ENCODE measurements at places on chromosomes 2 and 18.

GRCh38 chr2:76851000-76851399, 671.2 kb downstream of the LRRTM4 start:
- peak; percentile 77 for DNase-seq

DNA sequence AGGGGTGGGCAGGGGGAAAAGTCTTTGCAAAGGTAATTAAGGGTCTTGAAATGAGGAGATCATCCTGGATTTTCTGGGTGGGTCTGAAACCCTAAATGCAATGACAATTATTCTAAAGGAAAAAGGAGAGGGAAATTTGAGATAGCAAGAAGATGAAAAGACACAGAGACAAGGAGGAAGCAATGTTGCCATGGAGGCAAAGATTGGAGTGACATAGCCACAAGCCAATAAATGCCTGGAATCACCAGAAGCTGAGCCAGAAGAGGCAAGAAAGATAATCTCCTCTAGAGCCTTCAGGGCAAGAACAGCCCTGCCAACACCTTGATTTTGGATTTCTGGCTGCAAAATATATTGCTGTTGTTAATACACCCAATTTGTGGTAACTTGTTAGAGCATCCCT, 1246.3 kb upstream of the PIK3C3 start:
- DNase-seq, result no peak

DNA sequence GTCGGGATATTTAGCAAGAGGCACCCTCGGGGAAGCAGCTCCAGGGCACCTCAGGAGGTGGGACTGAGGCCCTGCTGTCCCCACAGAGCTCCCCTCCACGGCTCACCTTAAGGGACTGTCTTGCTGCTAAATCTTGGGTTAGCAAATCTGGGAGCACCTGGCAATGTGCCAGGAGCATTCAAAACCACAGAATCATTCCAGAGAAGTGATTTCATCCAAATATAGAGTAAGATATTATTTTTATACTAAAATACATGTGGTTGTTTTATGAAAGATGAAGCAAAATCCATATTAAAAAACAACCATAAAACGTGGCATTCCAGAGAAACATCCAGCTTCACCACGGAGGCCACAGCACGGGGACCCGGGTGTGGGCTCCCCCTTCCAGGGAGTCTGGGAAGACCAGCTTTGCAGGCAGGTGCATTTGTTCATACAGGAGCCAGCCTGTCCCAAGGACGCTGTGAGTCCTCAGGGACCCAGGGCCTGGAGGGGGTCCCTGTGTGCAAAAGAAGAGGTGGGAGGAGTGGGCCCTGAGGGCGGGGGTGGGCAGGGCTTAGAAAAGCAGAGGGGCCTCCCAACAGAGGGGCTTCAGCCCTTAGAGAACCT, 16.3 kb downstream of the HS1BP3 start:
- no peak for DNase-seq

DNA sequence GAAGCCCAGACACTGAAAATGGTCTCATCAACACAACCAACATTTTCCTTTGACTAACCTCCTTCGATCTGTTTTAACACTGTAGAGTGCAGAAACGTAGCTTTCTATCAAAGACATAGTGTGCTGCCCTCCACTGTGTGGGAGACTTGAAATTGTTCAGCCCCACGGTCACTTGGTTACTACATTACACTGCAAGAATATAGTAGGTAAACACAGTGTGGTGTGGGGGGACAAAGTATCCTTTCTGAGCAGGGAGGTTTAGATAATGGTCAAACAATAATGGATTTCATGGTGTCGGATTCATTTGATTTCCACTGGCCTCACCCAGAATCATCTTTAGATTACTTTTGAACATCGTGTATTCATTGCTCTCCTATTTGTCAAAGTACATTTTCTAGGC, 181.0 kb downstream of the ERBB4 start:
- DNase-seq, result no peak

- no peak for DNase-seq
These were observed 253.2 kb upstream of the SP5 start for GRCh38 chr2:170461889-170462288.

DNA sequence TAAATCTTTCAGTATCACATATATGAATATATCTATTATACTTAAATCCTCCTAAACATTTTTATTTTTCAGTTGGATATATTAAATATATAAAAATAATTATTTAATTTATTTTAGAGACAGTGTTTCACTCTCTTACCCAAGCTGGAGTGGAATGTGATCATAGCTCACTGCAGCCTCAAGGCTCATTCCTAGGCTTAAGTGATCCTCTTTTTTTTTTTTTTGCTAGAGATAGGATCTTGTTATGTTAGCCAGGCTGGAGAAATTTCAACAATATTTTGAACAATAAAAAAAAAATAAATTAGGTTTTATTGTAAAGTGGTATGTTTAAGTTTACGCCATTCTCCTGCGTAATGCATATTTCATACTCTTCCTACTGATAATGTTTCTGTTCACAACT, 4.2 kb downstream of the SPAST start:
- no peak for DNase-seq

GRCh38 chr2:215431290-215431689, 4.6 kb downstream of the FN1 start:
- DNase-seq, result no peak

DNA sequence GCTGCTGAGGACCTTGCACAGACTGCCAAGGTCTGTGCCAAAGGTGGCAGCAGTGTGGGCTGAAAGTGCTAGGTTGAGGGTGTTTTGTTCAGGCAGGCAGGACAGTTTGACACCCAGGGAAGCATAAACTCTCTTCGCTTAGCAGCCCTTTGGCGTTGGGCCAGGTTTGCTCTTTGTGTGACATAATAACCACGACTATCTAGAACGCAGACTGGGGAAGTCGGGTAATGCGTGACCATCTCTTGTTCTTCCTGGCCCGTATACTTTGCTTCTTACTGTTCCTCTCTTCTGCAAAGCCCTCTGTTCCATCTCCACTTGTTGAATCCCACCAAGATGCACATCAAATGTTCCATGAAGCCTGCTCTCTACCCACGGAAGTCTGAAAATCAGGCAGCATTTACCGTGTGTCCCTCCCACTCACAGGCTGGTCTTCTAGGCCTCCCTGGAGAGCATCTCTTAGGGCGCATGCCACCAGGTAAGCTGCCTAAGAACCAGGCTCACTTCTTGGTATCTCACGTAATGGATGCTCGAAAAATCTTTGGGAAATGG, 96.7 kb upstream of the LMAN1 start:
- no peak for DNase-seq

- no peak for DNase-seq
These were observed 245.8 kb downstream of the EIPR1 start for GRCh38 chr2:3131636-3132326.

DNA sequence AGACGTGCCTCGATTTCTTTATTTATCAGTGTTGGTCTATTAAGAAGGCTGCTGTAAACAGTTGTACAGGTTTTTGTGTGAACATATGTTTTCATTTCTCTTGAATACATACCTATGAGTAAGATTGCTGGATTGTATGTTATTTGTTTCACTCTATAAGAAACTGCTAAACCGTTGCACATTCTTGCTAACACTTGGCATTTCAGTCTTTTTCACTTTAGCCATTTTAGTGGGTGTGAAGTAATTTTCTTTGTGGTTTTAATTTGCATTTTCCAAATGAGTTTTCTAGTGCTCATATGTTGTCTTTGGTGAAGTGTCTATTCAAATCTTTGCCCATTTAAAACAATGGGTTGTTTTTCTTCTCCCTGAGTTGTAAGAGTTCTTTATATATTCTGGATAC, 221.5 kb upstream of the SMAD7 start:
- DNase-seq, result no peak

DNA sequence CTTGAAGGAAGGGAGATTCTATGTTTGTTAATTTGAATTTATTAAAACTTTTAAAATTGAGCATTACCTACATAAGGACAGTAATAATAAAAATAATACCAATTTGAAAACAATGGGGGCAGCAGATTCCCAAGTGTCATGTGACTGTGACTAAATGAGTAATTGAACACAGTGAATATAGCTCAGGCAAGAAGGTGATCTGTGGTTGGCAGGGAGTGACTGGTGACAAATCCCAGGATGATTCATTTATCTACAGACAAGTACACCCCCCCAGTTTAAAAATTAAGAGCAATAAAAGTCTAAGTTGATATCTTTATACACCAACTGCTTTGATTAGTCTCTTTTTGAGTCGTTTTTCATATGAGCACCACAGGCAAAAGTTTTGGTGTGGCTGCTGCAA, 299.5 kb downstream of the ARHGAP15 start:
- no peak for DNase-seq

DNA sequence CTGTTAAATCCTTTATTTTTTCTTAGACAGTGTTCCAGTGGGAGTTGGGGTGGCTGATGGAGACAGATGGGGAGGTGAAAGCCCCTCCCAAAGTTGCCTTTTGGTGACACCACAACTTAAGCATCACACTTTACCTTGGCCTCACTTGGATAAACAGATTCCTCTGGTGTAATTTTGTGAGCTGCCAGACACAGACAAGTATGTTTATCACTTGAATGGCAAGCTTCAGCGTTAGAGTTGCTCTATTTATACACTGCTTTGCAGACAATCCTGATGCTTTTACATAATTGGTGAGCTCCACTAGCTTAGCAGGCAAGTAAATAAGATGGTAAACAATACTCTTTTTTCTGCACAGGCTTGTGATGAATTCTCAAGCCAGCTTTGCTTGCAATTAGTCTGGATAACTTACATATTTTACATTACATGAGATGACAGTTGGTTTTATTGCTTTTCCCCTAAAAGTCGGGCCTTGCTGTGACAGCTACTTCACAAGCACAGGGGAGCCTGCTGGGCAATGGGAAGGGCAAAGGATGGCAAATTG, 226.2 kb downstream of the SLC8A1 start:
- DNase-seq, result no peak

- no peak for DNase-seq
These were observed 183.3 kb downstream of the ARL4C start for GRCh38 chr2:234313558-234313957.

DNA sequence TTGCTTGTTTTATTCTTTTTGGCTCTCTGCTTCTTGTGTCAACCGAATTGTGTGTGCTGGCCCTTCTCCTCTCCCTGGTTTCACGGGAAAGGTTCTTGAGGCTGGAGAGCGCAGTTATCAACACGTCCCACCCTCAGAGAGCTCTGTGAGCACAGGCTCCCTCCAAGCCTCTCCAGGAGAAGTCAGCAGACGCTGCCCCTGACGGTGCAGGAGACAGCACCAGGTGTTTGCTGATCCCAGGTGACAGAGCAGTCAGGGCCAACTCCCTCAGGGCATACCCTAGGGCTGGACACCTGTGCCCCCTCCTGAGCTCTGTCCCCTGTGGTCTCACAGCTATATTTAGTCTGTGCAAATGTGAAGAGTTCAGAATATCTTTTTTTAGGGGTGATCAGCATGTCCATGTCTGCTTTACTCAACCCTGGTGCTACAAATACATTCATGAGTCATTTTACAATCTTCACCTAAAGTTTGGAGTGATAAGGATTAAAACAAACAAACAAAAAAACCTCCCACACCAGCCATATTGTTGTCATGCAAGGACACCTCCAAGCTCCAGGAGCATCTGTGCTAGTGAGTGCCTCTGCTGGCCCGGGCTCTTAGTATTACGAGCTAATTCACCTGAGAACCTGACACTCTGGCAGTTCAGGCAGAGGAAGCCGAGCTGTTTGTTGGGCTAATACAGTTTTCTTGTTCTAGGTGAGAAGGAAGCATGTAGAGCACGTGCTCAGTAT, 65.9 kb upstream of the TMEM200C start:
- no peak for DNase-seq

Measured in NCI-H1092 (cell line).